ENCODE measurements at places on chromosomes 16 and 17.

GRCh38 chr16:87728026-87728425 lies 37.8 kb downstream of the KLHDC4 start:
- DNase-seq: no peak

GRCh38 chr16:17368951-17369350 lies 101.8 kb downstream of the XYLT1 start:
- no peak for DNase-seq

DNA sequence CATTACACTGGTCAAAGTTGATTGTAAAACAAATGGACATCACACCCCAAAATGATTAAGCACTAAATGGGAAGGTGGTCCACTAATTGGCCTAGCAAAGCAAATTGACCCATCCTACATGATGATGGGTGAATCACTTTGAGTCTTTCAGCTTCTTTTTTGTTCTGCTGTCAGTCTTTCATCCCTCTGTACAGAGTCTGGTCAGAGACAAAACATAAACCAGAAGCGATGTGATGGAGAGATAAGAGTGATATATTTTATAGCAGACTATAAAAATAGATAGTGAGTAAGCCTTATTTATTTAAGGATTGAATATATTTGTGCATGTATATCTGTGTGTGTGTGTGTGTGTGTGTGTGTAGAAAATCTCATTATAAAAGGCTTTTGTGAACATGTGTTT lies 618.4 kb upstream of the SOX9 start:
- no peak for DNase-seq

DNA sequence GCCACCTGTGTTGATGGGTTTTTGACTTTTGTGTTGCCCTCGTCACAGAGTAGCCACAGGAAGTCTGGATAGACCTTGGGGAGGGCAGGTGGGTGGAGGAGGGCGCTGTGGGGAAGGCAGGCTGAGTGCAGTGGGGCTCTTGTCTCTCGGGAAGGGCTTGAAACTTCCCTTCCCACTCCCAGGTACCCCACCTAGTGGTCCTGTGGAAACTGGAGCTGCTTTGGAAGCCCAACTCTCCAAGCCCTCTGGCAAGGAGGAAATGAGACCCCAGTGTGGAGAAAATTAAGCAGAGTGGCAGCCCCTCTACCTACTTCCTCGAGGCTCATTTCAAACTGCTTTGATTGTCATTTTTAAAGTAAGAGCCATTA lies 9.2 kb downstream of the CA5A start:
- DNase-seq: no peak

- DNase-seq: no peak
Observed at GRCh38 chr16:667780-668518, at the start of gene RHOT2. TSS of gene RHOT2 (plus strand) at chr16:668132. CDS start at chr16:668200, 68 bp downstream.

DNA sequence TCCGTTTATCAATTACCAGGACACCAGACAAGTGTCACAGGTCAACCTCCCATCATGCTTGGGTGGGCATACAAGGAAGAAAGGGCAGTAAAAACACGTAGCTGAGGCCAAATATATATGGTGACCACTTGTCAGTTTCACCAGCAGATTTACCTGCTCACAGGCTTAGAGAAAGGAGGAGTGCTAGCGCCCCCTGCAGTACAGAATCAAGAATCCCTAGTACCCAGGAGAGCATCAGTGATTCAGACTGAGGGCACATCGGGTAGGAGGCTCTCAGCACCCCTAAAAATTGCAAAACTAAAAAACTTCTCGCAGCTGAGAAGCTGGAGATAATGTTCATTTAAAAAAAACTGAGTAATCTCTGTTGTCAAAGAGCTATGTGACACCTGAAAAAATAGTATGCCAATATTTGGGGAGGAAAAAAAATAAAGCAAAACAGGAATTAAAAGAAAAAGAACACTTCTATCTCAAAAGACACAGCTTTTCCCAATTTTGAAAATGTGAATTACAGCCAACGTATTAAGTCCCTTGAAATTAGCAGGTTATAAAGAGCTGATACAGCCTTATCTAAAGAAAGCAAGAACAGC lies 21.2 kb upstream of the MON1B start:
- DNase-seq: no peak

DNA sequence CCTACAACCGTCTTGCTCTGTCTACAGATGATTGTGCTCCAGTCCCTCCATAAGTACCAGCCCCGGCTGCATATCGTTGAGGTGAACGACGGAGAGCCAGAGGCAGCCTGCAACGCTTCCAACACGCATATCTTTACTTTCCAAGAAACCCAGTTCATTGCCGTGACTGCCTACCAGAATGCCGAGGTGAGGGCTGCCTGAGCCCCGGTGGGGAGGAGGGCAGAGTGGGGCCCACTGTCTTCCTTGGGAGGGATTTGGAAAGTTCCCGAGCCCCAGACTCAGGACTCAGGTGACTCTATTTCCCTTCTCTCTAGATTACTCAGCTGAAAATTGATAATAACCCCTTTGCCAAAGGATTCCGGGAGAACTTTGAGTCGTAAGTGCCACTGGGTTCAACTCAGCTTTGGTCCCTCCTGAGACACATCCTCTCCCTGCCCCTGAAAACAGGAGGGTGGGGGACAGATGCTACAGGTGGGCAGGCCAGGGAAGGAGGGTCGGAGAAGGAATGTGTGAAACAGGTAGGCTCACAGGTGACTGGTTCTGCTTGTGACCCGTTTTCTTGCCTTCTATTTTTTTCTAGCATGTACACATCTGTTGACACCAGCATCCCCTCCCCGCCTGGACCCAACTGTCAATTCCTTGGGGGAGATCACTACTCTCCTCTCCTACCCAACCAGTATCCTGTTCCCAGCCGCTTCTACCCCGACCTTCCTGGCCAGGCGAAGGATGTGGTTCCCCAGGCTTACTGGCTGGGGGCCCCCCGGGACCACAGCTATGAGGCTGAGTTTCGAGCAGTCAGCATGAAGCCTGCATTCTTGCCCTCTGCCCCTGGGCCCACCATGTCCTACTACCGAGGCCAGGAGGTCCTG lies 11.4 kb downstream of the TBX21 start:
- DNase-seq: no peak

- no peak for DNase-seq
Observed at GRCh38 chr16:79269211-79269863, 331.2 kb downstream of the MAF start.

- no peak for DNase-seq
Observed at GRCh38 chr16:28823291-28823872, 583 bp downstream of the ATXN2L start.

- no peak for DNase-seq
Observed at GRCh38 chr16:68754084-68754792, 17.1 kb downstream of the CDH1 start.

All from SK-N-MC (cell line).